T-helper 1 cell (primary cell): ENCODE measurements at places on chromosomes 5 and 9.

GRCh38 chr9:10062629-10063395, 550.0 kb downstream of the PTPRD start:
- no peak for DNase-seq

- DNase-seq: peak; percentile 37
These were observed 9.2 kb downstream of the EEIG1 start for GRCh38 chr9:127971357-127972235.

- DNase-seq: no peak
These were observed 26.4 kb upstream of the JMY start for GRCh38 chr5:79209505-79209904.

DNA sequence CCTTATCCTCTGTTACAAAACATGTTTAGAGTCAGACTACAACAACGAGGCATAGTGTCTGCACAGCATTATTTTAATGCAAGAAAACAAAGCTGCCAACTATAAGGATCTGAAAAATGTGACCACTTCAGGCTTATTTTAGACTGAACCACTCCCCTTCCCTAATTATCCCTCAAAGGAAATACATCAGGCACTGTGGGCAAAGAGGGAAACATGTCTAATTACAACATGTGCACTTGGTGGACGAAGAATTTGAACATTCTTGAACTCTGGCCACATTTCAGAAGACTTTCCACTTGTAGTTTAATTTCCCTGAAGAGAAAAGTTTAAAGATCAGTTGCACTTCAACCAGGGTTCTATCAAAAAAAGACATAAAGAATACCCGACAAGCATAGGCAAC, 3.8 kb downstream of the MTMR12 start:
- DNase-seq: no peak

- no peak for DNase-seq
These were observed 6.3 kb downstream of the DAPK1 start for GRCh38 chr9:87503927-87504326.

DNA sequence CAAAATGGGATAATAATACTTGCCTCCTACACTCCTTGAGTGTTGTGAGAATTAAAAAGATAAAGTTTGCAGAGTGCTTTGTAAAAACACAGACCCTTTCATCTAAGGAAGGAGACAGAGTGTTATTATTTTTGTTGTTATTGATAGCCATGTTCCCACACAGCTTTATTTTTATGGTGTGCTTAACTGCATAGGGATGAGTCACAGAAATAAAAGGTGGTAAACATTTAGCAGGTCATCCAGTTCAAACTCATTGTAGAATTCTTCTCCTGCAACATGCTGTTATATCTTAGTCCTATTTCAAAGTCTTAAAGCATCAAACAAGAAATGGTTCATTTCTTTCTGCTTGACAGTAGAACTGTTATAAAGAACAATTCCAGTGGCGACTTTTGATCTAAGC, 367.5 kb upstream of the ACTBL2 start:
- no peak for DNase-seq

DNA sequence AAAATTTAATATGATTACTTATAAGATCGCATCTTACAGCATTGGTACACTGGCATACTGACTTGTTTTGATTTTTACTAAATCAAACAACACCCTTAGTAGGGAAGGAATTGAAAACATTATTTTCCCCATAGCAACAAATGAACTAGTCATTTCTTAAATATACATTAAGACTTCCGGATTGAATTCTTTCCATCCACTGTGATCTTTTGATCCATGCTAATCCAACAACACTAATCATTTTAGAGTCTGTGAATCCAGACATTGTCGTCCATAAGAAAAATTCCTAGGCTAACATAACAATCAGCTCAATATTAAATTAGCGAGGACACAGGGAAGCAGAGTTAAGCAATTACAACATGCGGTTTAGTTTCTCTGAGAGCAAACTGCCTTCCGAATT, 21.6 kb upstream of the ERAP1 start:
- no peak for DNase-seq

DNA sequence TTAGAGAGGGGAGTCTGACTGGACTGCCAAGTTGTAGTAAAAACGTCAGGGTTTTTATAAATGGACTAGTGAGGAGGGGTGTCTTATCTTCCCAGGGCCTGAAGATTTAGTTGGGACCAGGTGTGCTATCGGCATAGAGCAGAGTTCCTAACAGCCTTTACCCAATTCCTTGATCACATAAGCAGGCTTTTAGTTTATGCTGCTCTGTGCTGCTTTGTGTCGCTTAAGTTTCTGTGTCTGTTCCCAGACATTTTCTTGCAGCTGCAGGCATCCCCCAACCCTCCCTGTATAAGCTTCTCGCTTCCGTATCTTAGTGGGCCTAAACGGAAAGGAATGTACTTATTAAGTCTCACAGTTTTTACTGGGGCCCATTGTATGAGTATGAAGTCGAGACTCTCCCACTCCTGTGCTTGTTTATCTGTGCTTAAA, 2.6 kb upstream of the SMC5 start:
- DNase-seq: no peak

DNA sequence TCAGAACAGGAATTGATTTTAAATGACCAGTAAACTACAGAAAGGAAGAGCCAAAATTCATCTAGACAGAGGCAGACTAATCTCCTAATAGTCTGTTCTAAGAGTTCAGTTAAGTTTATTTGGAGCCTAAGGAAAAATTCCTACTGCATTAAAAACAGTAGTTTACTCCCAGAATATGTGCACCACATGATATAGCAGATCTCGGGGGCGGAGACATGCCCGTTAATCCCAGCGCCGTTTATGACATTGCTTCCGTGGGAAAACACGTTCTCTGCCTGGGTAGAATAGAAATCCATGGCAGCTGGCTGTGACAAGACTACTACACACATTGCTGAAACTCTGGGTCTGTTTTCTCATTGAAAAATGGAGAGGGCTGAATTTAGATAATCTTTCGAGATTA, 11.4 kb downstream of the HABP4 start:
- no peak for DNase-seq

DNA sequence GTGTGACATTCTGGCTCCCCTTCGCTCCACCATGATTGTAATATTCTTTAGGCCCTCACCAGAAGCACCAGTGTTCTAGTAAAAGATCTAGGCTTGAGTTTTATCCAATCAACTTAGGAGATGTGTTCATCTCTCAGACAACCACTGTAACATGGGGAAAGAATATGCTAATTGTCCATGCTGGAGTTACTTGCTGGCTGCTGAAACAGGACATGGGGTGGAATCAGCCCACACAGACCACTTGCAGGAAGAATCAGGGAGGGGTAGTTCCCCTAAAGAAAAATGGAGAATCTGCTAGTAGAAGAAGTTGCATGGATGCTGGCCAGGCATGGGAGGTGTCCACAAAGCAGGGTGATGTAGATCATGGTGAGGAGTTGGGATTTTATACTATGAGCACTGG, 86.2 kb downstream of the FEM1C start:
- no peak for DNase-seq

DNA sequence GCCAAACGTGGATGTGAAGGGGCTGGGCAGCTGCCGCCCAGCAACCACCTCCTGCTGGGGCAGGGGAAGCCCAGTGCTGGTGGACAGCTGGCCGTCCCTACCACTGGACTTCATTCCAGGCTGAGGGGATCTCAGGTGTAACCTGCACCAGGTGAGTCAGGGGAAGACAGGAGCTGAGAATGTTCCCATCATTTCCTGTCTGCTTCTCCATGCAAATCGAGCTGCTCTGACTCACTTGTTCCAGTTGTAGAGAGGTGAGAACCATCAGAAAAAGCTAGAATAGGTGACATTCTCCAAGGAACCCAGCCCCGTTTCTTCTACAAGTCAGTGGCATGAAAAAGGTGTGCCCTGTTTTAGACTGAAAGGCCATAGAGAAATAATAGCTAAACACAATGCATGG, 21.8 kb upstream of the BARX1 start:
- no peak for DNase-seq
